ENCODE measurements at places on chromosomes 1 and 21.

GRCh38 chr1:84083307-84083706, 60.8 kb upstream of the PRKACB start:
- no peak for DNase-seq

GRCh38 chr1:211551638-211552460, 27.1 kb downstream of the SLC30A1 start:
- no peak for DNase-seq

GRCh38 chr1:35650416-35650815, 9.1 kb upstream of the PSMB2 start:
- no peak for DNase-seq

DNA sequence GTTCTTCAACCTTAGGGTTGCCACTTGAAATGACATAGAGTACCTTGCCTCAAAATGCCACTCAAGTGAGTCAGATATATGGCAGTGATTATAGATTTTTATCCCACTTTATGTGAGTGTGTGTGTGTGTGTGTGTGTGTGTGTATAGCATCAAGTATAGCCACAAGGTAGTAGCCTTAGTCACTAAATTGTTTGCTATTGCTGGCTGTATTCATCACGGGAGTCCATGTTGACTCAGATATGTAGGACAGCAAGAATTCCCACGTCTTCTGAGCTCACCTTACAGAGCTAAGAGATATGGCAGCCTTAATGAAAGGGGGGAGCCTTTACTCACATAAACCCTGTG, 9.3 kb downstream of the ETS2 start:
- no peak for DNase-seq

- DNase-seq = no peak
Measured at GRCh38 chr1:192225703-192226102, 67.4 kb downstream of the RGS18 start.

- no peak for DNase-seq
Measured at GRCh38 chr1:111372336-111372965, 55.1 kb downstream of the OVGP1 start.

DNA sequence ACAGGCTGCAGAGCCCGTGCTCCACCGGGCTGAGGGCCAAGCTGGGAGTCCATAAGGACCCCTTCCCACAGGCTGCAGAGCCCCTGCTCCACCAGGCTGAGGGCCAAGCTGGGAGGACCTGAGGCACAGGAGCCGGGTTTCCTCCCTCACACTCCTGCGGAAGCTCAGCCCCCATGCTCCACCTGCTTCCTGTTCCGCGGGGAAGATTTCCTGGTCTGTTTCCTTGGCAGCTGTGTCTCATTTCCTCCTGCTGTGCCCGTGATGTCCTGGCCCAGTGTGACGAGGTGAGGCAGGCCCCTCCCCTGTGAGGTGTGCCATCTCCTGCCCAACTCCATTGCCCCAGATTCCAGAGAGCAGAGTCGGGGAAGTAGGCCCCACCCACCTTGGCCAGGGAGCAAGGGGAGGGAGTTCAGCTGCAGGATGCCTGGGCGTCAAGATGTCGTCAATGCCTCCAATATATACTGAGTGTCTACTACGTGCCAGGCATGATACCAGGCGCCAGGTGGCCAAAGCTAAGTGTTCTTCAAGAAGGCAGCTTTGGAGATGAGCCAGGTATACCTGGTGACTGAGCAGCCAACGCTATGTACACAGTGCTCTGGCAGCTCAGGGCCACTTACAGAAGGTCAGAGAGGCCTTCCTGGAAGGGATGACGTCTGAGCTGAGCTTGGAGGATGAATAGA, 58.8 kb downstream of the NAV1 start:
- no peak for DNase-seq
